PC-3 (cell line): ENCODE measurements at places on chromosomes 12 and 14. TPM values are rescaled to one million over a fixed set of nuclear protein-coding genes. Genes with fewer than 3 reads are reported as not detected.

Gene AQP6
- not detected in 2 replicates for total RNA-seq

Gene CLEC12A
- total RNA-seq = not detected in 2 replicates

Gene CCDC63
- total RNA-seq = not detected in 2 replicates

Gene CCDC175
- not detected in 2 replicates for total RNA-seq

Gene CCDC38
- not detected in 2 replicates for total RNA-seq

Gene FOXN4
- total RNA-seq = not detected in 2 replicates
